ENCODE measurements at places on chromosomes 3 and 15.

DNA sequence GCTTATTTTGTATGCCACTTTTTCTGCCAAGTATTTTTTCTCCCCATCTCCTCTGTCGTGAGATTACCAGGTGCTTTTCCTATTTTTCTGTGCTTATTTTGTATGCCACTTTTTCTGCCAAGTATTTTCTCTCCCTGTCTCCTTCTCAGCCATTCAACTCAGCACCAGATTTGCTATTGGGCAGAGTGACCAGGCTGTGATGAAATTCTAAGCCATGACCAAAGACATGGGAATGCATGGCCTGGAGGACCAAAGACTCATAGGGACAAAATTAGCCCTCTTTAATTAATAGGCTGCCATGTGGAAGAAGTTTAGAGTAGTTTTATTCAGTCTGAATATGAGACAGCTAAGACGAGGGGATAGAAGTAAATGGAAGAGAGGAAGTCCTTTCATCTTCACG lies 257.4 kb downstream of the SQOR start:
- DNase-seq, result no peak

GRCh38 chr15:93823971-93824913 lies 407.1 kb upstream of the MCTP2 start:
- DNase-seq, result no peak

- no peak for DNase-seq
Measured at GRCh38 chr3:43296565-43296964, 10.2 kb downstream of the SNRK start.

GRCh38 chr3:186280737-186281136 lies 81.3 kb downstream of the DGKG start:
- no peak for DNase-seq

DNA sequence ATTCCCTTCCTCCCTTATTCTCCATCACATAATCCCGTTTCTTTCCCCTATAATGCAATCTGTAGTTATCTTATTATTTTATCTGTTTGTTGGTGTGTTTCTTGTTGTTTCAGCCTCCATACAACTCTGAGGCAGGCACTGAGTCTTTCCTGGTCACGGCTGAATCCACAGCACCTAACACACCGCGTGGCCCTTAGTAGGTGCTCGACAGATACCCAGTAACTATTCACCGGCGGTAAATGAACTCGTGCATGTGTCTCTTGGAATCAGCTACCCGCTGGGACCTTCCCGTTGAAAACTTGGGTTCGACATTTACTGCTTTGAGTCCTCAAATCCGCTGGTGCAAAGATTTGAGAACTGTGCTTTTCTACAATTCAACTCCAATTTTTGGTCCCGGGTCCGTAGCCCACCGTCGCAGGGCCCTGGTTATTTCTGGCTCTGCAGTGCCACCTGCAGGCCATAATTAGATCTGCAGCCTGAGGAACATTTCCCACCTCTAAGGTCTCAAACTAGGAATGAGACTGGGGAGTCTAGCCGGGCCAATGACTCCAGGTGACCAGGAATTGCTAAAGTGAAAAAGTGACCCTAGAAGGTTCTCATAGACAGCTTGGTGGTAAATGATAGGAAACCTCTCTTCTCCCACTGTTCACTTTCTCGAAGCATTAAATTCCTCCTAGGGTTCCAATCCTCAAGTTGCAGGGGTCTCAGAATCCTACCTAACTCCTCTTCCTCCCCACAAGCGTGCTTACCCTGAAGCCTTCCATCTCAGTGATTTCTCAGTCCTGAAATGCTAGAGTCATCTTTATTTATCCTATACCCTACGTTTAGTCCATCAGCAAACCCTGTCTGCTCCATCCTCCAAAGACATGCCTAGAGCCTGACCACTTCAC lies 40.0 kb upstream of the TRH start:
- no peak for DNase-seq

DNA sequence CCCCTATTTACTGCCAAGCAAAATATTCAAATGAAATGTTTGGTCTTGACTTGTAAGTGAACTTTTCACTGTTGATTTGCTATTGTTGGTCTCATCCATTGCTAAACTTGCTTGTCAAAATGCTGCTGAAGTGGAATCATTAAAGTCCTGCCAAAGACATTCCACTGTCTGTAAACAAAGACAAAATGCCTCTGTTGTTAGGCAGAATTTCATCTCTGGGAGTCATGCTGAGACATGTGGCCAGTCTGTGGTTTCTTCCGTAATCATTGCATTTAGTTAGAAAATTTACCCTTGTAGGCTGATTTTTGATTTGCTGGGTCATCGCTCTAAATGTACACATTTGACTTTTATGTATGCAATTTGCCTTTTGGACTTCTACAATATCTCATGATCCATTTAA lies 577.7 kb downstream of the MECOM start:
- DNase-seq, result no peak

DNA sequence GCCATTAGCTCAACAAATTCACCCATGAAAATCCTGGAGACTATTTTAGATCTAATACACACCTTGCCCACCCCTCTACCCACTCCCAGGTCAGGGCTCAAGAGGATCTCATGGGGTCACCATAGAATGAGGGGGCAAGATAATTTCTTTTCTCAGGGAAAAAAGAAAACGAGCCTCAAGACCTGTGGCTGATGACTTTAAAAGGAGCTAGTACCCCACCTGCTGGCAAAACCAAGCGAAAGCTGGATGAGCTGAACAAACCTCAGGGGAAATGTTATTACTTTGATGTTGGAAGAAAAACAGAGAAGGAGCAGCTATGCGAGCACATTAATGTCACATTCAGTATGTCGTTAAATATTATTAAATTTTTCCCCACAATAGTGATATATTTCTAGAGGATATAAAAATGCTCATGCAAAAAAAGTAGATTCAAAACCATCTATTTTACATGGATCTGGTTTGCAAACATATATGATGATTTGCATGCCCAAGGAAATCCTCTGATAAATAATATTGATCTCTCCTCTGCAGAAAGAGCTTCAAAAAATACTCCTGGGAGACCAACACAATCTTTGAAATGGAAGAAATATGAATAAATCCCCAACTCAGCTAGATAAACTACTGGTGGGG lies 37.7 kb downstream of the PLD1 start:
- peak; percentile 26 for DNase-seq

- DNase-seq, result no peak
Measured at GRCh38 chr3:25534007-25534406, 105.9 kb downstream of the RARB start.

DNA sequence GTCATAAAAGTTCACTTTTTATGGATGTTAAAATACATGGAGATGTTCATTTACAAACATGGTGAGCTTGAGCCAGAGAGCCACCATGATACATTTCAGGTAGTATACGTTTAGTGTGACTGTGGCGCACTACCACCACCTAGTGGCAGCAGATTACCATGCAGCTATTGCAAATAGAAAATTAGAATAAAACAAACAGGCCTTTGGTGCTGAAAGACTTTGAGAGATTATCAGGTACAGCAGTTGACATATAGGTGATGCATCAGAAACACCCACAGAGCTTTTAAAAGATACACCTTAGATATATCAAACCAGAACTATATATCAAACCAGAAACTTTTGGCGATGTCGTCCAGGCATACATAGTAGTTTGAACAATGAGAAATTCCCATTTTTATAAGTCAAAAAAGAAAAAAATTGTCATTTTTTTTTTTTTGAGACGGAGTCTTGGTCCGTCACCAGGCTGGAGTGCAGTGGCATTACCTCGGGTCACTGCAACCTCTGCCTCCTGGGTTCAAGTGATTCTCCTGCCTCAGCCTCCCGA lies 42.0 kb upstream of the ICE2 start:
- peak; percentile 2 for DNase-seq

DNA sequence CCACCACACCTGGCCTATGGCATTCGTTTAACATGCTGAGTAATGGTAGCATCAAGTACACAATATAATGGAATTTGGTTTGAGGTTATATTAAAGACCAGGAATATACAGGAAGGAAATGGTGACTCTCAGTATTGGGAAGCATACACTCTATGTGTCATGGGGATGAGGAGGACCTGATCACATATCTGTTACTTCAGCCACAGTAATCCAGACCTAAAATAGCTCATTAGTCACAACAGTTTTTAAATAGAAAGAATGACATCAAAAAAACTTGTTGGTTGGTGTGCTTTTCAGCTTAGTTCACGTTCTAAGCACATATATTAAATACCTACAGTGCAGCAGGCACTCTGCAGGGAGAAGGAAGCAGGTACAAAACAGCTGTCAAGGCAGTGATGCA lies 52.5 kb upstream of the ATP2C1 start:
- DNase-seq, result no peak

DNA sequence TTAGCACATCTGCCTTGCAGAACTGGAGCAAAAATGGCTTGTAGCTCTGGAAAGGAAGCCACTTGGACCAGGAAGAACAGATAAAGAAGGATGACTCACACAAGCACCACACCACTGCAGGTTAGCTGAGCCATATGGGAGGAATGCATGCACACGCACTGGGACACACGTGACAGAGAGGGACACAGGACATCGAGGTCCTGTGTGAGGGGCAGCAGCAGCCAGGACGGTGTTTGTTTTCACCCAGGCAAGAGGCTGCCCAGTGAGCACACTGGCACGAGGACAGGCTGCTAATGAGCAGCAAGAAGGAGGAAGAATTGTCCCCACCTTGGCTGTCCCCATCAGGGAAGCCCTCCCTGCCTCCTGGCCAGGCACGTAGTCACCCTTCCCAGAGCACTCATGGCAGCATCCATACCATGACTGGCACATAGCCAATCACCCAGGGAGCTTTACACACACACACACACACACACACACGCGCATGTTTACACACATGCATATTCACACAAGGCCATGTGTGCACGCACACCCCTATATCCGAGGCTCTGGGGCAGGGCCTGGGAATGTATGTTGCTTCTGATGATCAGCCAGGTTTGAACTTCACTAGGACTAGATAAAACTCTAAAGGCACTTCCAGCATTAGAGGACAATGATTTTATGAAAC lies 24.0 kb upstream of the SPTBN5 start:
- DNase-seq, result no peak

DNA sequence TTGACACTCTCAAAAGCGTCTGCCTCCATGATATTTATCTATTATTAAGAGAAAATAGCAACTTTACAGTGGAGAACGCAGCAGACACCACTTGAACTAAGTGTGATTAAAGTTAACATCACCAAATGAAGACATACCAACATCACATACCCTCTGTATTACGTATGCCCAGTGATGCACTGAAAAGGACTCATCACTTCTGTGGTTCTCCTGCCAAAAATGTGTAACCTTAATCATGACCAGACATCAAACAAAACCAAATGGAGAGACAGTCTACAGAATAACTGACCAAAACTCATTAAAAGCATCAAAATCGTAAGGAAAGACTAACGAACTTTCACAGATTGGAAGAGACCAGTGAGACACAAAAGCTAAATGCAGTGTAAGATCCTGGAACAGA lies 103.2 kb downstream of the PPP2R3A start:
- no peak for DNase-seq

DNA sequence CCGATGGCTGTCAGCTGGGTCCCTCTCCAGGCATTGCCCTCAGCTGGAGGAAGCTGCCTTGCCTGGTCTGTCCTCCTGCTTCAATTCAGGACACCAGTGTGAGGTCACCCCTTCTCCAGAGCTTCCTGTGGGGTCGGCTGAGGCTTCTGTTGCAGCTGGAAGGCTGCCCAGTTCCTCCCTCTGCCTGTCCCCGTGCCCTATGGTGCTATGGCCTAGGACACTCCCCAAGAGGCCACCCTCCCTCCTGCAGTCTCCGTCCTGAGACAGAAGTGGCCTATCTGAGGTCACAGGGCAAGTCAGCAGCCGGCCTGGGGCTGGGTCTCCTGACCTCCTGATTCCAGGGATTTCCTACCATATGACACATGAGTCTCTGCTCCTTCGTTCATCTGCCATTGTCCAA lies 57.9 kb downstream of the RASGRF1 start:
- DNase-seq, result no peak

GRCh38 chr3:71723452-71724170 lies 1.6 kb downstream of the EIF4E3 start:
- DNase-seq, result no peak

DNA sequence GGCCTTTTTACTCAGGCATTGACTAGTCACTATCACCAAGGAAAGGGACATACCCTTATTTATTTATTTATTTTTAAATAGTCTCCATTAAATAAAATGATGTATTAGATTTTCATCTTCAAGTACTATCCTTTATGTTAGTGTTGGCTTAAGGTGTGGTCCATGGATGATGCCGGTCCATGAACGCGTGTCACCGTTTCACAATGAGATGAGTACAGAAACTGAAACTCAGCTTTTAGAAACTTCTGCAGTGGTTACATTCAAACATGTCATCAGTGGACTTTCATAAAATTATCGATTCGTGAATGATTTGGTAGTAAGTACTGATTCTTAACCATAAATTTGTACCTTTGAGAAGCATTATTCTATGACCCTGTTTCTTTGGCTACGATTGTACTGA lies 166.6 kb downstream of the SATB1 start:
- DNase-seq, result no peak

DNA sequence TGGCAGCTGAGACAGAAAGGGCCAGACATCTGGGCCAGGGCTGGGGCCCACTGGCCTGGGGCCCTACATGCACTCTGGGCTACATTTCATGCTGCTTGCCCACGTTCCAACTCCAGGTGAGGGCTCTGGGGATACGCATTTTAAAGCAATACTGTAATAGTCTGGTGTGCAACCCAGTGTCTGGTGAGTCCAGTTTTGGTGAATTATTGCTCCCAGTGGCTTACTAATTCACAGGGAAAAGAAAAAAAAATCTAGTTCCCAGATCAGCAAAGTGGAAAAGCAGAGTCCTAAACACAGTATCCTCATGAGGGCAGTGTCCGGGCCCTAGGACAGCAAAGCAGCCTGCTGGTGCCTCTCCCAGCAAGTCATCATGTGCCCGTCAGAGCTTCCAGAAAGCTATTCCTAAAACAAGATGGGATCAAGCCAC lies 82.4 kb downstream of the CCNL1 start:
- no peak for DNase-seq

- DNase-seq, result no peak
Measured at GRCh38 chr3:121981473-121981872, 40.6 kb downstream of the ILDR1 start.

DNA sequence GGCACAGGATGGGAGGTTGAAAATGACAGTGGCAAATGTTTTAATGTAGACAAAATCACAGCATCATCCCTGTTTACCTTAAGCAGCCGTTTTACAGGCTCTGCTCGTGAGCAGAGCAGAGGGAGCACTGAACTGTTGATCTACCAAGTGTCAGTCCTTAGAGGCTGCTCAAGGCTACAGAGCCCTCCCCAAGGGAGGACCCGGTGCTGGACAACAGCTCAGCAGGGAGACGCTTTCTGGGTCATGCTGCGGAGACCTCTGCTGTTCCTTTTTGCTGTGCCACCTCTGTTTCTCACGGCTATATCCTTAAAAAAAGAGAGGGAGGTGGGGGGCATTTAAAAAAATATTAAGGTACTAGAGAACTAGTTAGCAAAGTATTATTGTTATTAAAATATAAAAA lies 400.2 kb downstream of the GABRB3 start:
- no peak for DNase-seq

DNA sequence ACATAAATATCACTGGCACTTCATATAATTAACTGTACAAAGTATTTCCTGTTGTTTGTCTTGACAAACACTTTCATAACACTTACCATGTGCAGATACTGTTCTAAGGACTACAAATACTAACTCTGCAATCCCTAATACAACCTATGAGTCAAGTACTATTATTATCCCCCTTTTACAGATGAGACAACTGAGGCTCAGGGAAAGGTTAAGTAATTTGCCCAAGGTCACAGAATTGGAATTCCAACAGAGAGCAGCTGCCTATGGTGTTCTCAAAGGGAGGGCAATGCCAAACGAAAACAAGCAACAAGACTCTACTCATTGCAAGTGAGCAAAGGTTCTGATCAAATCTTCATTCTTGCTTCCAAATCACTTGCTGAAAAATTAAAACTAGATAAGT lies 85.9 kb downstream of the MAGI1 start:
- DNase-seq, result no peak

Measured in NCI-H2081 treated with DMSO at 0.1 percent for 48 hours (cell line).